ENCODE measurements at places on chromosomes 11 and 22. TPM values are rescaled to one million over a fixed set of nuclear protein-coding genes. Genes with fewer than 3 reads are reported as not detected.

DNA sequence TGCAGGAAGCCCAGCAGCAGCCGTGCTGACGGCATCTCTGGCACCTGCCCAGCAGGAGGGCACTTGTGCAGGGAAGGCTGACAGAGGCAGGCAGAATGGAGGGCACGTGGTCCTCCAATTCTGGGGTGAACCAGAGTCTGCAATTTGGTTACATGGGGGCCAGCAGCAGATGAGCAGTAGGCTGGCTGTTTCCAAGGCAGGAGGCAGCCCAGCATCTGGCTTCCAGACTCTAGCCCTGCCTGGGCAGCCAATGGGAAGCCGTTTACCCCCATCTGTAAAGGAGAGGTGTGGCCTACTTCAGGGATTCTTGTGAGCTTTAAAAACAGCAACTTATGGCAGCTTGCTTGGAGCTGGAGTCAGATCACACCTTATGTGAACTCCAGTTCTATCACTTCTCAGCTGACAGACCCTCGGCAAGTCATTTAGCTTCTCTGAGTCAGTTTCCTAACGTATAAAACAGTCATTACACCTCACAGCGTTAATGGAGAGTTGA, 27.9 kb upstream of the RASL10A start:
- DNase-seq: peak; percentile 70

- DNase-seq: no peak
Measured at GRCh38 chr11:79344753-79345294, 96.0 kb downstream of the TENM4 start.

DNA sequence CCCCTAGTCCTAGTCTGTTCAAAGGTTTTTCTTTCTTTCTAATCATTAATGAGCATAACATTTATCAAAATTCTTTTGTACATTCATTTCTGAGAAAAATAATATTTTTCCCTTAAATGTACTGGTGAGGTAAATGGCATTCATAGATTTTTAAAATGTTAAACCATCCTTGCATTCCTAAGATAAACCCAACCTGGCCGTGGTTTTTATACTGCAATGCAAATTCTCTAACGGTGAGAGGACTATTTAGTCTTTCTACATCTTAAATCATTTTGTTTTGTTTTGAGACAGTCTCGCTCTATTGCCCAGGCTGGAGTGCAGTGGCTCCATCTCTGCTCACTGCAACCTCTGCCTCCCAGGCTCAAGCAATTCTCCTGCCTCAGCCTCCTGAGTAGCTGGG, 40.6 kb downstream of the TRMU start:
- no peak for DNase-seq

DNA sequence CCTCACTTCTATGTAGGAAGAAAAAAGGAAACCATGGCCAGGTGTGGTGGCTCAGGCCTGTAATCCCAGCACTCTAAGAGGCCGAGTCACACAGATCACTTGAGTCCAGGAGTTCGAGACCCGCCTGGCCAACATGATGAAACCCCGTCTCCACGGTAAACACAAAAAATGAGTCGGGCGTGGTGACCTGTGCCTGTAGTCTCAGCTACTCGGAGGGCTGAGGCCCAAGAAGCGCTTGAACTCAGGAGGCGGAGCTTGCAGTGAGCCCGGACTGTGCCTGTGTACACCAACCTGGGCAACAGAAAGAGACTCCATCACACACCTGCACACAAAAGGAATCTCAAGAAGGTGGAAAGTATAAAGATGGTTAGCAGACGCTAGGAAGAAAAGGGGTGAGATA, 17.7 kb downstream of the DEFB131B start:
- DNase-seq: no peak

GRCh38 chr11:113690619-113691569, 15.2 kb downstream of the TMPRSS5 start:
- no peak for DNase-seq

- DNase-seq: no peak
Measured at GRCh38 chr22:19710769-19711106, 3.6 kb upstream of the SEPTIN5 start.

SCUBE1 gene
- total RNA-seq: 0.41 TPM

GRCh38 chr11:35742707-35743454, 80.3 kb downstream of the TRIM44 start:
- no peak for DNase-seq

DNA sequence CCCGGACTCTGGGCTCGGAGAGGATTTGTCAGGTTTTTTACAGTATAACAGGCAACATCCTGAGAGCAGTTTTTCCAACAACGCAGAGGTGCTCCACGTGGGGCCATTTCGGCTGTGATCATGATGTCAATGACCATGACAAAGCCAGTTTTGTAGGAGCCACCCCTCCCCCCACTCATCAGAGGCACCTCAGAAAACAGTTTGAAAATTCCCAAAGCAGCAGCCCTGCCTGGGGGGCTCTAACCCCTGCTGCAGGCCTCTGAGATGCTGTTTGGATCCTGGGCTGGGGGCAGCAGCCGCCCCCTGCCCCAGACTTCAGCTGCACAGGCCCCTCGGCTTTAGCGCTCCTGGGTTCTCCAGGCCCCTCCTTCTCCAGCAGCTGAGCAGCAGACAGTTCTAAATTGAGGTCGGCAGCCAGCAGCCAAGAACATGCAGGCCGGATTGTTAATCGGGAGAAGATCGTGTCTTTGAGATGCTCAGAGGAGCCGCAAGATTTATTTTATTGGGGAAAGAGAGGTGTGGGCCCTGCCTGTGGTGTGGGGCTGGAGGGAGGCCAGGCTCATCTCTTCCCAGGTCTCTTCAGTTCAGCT, 19.4 kb downstream of the NFAM1 start:
- DNase-seq: no peak
